ENCODE measurements at places on chromosomes 1 and 21.

DNA sequence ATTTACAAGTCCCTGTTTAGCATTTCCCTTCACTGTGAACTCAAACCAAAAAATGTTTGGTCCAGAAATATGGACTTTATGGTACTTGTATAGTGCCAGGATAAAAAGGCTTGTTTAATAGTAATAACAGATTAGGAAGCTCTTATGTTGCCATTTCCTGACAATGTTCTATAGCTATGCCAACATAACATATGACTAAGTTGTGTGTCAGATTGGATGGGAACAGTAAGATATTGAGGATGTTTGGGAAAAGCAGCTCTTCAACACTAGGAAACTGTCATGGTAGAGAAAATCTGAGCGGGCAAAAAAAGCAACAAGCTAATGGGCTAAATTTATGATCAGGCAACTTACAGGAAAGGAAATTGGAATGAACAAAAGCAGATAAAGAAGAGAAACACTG lies 287.1 kb upstream of the ADGRL4 start:
- DNase-seq, result no peak

GRCh38 chr1:216705676-216706075 lies 17.6 kb downstream of the ESRRG start:
- DNase-seq, result no peak

DNA sequence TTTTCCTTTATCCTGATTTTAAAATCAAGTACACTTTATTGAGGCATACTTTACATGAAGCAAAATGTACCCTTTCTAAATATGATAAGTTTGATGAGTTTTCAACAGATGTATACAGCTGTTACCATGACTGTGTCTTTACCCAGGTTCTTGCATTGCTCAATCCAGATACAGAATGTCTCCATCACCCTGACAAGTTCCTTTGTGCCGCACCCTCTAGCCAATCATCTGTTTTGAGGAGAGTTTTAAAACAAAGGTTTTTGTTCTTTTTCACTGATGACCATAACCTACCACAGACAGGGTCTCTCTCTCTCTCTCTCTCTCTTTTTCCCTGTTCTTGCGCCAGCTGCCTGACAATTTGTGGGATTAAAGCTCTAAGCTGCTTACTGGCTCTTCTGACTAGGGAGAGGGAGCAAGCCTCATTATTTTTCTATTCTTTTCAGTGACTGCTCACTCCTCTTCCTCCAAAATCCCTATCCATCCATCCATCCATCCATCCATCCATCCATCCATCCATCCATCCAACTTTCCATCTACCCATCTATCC lies 1.2 kb upstream of the KCNE1 start:
- no peak for DNase-seq

DNA sequence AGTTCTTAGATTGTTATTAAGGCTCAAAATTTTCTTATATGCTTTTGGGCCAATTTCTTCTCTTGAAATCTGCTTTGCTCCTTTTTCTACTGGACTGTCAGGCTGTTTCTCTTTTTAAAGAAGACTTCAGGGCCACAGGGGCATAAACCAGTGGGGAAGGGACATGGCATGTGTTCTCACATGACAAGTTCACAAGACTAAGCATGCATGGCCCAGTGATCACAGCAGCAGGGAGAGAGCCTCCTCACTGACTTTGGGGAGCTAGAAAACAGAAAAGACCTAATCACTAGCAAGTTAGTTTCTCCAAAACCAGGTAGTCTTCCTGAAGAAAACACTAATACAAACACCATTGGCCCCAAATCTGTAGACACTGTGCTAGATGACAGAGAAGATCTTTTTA lies 64.8 kb downstream of the RAB3GAP2 start:
- no peak for DNase-seq

DNA sequence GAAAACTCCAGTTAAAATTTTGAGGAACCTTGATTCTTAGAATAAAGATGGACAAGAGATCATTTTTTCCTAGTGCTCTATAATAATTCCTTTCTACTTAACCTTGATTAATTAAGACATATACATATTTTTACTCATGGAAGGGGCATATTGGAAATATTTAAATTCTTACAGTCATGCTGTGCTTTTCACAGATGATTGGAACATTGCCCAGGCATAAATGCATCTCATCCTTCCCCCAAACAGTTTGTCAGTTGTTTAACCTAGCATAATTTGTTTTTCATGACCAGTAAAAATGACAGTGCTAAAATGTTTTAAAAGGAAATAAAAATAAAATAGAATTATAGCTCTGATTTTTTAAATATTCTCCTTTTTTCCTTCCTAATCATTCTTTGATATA lies 140.0 kb downstream of the DNM3 start:
- no peak for DNase-seq

GRCh38 chr1:180281490-180281889 lies 51.4 kb downstream of the LHX4 start:
- no peak for DNase-seq

DNA sequence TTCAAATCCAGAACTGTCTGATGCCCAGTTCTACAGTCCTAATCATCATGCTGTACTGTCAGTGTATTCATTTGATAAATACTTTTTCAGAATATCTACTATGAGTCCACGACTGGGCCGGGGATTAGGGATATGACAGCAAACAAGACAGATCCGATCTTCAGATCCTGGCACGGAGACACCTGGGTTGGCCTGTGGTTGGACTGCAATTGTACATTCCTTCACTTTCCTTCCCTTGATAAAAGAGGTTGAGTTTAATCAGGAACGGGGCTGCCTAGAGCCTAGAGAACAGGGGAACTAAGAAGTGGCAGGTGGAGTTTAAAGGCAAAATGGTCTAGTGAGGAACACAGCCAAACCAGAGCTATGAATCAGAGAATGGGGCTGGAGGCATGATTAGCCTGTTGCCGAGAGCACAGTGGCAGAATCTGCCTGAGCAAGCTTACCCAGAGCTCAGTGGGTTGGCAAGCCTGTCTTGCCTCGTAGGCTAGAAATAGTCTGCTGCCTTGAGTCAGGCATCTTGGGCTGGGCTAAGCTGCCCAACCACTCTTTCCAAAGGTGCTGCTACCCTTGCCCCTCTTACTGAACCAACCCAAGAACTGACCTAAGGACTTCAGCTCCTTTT lies 38.1 kb upstream of the PTCH2 start:
- DNase-seq, result no peak

DNA sequence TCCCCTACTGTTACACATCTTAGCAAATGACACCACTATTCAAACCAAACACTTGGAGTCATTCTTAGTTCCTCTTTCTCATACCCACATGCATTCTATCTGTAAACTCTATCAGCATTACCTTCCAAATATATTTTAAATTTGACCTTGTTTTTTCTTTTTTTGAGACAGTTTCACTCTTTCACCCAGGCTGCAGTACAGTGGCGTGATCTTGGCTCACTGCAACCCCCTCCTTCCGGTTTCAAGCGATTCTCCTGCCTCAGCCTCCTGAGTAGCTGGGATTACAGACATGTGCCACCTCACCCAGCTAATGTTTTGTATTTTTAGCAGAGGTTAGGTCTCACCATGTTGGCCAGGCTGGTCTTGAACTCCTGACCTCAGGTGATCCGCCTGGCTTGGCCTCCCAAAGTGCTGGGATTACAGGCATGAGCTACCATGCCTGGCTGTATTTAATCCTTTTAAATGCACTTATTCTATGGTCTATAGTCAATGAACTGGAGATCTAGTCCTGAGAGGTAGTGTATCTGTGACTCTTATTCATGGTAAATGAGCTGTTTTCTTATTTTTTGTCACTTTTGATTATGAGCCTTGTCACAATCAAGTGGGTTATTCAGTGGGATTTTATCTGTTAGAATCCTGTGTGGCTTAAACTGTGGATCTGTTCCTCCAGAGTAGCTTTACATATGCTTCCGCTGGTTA lies 73.1 kb downstream of the GATAD2B start:
- DNase-seq, result no peak

DNA sequence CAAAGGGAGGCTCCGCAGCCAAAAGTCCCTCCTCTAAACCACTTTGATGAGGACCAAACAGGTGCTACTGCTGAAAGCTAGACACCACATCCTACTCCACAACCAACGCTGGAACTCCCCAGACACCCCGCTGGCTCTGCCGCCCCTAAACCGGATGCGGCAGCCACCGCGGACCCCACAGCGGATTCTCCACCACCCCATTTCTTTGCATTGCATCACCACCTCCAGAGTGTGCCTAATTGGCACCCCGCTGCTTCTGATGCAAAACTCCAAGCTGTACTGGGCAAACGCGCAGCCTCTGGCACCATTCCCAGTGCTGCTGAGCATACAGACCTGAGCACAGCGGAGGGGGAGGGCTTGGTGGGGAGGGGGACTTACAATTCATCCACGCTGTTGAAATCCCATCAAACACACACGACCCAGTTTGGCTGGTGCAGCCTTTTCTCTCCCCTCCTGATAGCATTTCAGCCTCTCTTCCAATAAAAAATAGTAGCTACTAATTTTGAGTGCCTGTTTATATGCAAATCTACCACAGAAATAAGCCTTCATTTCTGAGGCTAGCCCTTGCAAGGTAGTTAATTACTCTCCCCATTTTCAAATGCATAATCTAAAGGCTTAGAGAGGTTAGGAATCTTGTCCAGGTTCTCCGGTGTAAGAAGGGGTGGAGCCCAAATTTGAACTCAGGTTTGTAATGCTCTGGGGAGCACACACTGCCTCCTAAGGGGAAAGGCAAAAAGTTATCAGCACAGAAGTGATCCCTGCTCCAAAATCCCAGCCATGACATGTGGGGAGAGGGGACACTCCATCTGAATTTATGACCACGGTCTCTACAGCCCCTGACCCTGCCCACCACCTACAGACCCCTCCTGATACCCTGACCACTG lies 12.2 kb upstream of the RGS16 start:
- peak; percentile 71 for DNase-seq

GRCh38 chr1:109078317-109078716 lies 2.5 kb upstream of the TAF13 start:
- DNase-seq, result no peak

DNA sequence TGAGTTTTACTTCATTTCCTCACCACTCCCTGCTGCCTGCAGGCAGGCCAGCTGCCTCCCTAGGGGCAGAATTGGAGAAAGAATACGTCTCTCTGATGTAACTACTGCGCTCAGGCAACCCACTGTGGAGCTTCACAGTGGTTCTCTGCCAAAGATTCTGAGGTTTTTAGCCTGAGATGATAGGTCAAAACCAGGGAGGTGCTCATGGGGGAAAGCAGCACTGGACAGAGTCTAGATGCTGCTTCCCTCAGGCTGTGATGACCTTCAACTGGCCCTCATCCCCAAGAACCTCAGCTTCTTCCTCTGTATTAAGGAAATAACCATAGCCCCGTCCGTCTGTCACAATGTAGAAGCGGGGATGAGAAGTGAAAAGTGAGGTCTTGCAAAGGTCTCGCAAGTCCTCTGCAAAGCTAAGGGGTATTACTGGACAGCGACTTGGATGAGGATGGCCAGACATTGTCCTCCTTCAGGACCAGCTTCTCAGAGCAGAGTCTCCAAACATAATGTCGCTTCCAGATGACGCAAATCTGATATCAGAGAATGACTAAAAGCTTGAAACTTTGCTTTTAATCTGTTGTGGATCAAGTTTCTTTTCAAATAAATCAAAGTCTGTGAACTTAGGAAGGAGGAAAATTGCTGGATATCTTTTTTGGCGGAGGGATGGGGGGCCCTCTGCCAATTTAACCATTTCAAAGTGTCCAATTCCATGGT lies 65.9 kb upstream of the ATP5PO start:
- DNase-seq, result no peak

DNA sequence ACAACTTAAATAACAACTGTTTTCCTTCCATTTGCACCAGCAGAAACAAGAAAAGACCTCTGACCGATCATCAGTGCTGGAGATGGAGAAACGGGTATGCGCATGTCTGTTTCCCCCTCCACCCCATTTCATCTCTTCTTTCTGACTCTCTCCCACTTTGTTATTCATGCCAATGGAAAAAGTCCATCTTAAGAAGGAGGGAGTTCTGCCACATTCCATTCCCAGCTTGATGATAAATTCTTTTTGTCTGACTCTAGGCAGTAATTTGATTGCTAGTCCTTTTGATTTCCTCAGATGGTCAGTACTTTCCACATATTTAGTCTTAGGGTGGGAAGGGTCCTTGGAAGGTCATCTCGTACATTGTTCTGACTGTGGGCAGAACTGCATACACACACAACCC lies 142.5 kb downstream of the SYT2 start:
- no peak for DNase-seq

Data from T-helper 17 cell (primary cell).